ENCODE measurements at places on chromosomes 5 and 9. TPM values are rescaled to one million over a fixed set of nuclear protein-coding genes. Genes with fewer than 3 reads are reported as not detected.

Gene PCDHB2
- total RNA-seq, result 3.2 TPM

- H3K4me1 ChIP-seq, result no peaks in the 10 kb centered on the region
- DNase-seq, result no peak
- H3K27me3 ChIP-seq, result no peaks in the 10 kb centered on the region
- no peak overlapping the region for H3K4me3 ChIP-seq
- no peak overlapping the region for H3K27ac ChIP-seq
- no peaks in the 10 kb centered on the region for H3K36me3 ChIP-seq
Observed at GRCh38 chr5:5285906-5286305, 136.6 kb upstream of the ICE1 start.

DNA sequence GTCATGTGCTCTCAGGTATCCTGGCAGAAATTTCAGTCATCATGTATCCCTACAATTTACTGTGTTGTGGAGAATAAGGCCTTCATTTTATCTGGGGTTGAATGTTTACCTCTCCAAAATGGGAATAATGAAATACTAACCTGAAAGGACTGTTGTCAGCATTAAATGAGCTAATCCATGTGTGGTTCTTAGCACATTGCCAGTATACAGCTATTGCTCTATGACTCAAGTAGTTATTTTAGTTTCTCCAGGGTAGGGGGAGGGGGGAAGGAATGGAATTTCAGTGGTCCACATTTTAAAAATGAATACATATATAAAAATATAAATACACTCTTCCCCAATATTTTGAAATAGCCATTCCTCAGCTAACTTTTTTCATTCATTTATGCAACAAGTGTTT is 3.5 kb downstream of the PAM start:
- no peak for DNase-seq
- no peaks in the 10 kb centered on the region for H3K27me3 ChIP-seq
- peaks cover 74% of the 10 kb centered on the region for H3K4me1 ChIP-seq
- no peak overlapping the region for H3K4me3 ChIP-seq
- no peak overlapping the region for H3K27ac ChIP-seq

Gene PCDHGA3
- total RNA-seq, result 1.9 TPM

Gene ANKRD31
- total RNA-seq, result under 0.01 TPM

- no peaks in the 10 kb centered on the region for H3K27me3 ChIP-seq
- peaks cover 9% of the 10 kb centered on the region for H3K4me1 ChIP-seq
- H3K36me3 ChIP-seq, result no peaks in the 10 kb centered on the region
- no peak overlapping the region for H3K27ac ChIP-seq
- no peak overlapping the region for H3K4me3 ChIP-seq
Observed at GRCh38 chr5:165139721-165140120, 1634.3 kb downstream of the MAT2B start.

Data from esophagus muscularis mucosa (tissue), 4 donors.